ENCODE measurements at places on chromosomes 12 and 14.

DNA sequence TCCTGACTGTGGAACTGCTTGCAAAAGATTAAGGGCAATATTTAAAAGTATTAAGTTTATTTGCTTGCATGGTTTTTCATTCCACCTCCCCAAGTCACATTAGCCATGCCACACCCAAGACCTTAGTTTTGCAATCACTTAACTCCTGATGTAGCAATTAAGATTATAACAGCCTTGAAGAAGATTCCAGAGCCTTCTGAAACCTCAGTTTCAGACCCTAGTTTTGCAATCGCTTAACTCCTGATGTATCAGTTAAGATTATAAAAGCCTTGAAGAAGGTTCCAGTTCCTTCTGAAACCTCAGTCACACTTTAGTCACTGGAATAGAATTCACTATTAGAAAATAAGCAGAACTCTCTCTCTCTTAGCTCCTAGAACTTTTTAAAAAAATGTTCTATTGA is 42.7 kb upstream of the DCN start:
- no peak for DNase-seq

GRCh38 chr12:84698576-84699333 is 213.8 kb downstream of the SLC6A15 start:
- DNase-seq, result no peak

DNA sequence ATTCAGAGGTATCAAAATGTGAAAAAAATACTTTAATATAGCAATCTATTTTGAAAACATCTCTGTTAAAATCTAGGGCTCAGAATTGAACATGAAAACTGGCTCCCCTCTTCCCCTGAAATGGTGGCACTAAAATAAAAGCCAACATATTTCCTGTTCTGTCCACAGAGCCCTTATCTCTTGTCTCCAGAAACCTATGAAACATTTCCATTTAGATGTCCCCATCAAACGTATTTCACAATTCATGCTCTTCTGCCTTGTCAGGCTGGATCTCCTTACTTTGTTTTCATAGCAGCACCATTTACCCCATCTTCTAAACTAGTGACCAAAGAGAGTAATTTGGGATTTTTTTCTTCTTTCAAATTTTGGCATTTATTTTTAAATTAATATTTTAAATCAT is 42.4 kb downstream of the PDE3A start:
- no peak for DNase-seq

DNA sequence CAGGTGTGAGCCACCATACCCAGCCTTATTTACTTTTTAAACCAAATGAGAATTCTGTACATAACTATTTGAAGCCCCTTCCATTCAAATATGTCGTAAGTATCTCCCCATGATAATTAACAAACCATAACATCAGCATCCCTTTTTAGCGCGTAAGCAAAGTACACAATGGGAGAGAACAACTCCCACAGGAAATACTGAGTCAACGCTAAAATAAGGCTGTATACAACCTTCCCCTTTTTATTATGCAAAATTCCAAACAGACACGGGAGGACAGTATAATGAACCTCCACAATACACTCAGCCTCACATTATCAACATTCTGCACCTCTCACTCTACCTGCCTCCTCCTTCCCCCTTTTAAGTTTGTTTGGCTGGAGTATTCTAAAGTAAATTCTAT is 73.5 kb downstream of the CCDC88C start:
- no peak for DNase-seq

- DNase-seq, result no peak
Measured at GRCh38 chr12:132062481-132062880, 81.6 kb downstream of the DDX51 start.

DNA sequence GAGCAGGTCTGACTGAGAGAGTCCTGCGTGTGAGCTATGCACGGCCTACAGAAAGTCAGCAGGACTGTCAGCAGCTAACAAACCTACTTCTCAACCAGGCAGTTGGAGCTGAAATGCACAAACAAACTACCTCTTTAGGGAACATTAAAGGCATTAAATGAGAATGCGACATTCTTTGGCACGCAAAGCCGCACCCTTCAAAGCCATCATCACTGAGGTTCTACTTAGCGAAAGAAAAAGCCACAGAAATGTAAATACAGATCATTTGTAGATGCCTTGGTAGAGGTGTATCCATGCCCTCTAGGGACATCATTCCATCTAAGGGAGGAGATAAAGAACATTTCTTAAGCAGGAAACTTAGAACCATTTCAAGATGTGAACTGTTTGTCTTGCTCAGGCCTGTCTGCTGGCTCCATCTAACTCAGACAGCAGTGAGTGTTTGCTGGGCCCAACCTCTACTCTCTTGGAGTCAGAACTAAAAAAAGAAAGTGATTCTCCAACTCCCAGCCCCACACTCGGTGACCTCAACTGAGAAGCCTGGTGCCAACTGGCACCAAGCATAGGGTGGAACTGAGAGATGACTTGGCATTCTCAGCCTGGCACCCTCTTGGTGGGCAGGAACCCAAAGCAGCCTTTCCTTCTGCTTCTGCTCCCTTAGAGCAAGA is 63.5 kb upstream of the MBIP start:
- DNase-seq, result no peak

- DNase-seq, result no peak
Measured at GRCh38 chr12:113835896-113836295, 130.2 kb downstream of the RBM19 start.

GRCh38 chr14:89370381-89370780 is 46.7 kb downstream of the FOXN3 start:
- no peak for DNase-seq

DNA sequence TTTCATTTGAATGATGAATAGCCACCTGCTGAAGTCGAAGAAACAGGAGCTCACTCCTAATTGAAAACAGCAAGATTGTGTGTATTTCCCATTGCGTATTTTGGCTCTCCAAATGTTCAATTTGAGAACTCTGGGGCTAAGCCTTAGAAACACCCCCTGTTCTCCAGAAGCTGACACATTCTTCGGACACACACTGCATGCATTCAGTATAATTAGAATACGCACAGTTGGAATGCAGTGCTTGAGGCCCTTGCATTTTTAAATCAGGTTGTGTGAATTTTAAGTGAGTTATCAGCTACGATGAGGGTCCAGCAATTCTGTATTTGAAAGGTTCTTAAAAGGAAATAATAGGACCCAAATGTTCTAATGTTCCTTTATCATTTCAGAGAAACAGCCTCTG is 103.8 kb downstream of the PRKD1 start:
- DNase-seq, result no peak

GRCh38 chr12:109932878-109933503 is 32.9 kb downstream of the TCHP start:
- no peak for DNase-seq

Measured in hematopoietic multipotent progenitor cell treated with erythropoietin and hydrocortisone succinate and interleukin-3 and kit ligand, for 17 days (in vitro differentiated cells).